Stimulated activated CD8-positive, alpha-beta memory T cell treated with anti-CD3 and anti-CD28 coated beads, Interleukin-4, amount 100 ng/mL, for 4 hours (primary cell): ENCODE measurements at places on chromosomes 11 and 22.

DNA sequence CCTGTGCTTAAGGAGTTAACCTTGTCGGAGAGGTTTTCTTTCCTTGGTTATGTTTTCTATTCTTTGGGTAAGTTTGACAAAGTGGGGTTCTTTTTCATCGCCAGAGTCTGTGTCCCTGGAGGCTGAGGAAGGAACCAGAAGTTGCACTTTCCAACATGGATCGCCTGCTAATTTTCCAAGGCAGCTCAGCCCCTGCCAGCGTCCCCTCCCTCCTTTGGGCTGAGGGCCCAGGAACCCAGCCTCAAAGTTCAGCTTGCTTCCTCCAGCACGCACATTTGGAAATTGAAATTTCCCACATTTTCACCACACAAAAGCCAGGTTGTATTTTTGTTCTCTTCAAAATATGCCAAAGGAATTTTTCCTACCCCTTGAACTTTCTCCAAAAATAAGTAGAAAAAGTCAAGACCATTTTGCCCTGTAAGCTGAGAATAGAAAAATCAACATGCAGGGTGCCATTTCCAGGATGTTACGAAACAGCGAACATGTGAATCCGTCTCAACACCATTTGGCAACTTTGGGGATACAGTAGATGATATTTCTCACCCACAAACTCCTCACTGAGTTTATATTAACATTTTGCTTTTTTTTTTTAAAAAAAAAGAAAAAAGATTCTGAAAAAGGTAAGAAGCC, 343.5 kb downstream of the TENM4 start:
- no peak for DNase-seq

- DNase-seq, result no peak
Measured at GRCh38 chr11:104836691-104837090, 61.6 kb downstream of the CASP12 start.

DNA sequence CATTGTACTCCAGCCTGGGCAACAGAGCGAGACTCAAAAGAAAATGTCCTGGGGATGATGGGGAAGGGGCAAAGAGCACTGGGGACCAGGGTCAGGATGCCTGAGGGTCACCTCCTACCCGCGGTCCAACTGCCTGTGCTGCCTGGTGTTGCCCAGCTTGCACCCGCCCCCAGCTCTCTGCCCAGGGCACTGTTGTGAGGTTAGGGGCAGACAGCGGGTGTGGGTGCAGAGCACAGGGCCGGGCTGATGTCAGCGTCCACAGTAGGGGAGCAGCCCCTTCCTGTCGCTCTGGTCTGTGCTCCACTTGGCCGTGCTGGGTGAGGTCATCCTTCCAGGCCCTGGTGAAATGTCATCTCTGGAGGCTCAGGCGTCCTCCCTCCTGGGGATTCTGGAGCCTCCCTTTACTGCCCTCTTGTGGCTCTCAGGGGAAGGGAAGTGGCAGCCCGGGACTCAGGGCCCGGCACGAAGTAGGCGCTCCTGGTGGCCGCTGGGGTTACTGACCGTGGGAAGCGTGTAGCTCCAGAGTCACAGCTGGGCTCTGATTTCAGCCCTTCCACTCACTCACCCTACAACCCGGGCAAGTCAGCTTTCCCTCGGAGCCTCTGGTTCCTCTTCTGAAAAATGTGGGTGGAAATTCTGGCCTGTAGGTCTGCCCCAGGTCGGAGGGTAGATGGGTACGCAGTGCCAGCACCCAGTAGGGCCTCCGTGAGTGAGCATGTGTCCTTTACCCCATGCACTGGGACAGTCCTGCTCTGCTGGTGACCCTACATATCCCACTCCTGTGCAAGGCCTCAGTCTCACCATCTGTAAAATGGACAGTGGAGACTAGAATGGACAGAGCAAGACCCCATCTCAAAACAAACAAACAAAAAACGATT, 17.3 kb upstream of the PRR5 start:
- DNase-seq, result peak; percentile 54

GRCh38 chr11:57597916-57598830, 688 bp downstream of the SERPING1 start:
- DNase-seq, result no peak

- DNase-seq, result no peak
Measured at GRCh38 chr11:129434641-129435498, 59.2 kb downstream of the BARX2 start.

GRCh38 chr11:105367129-105367528, 227.6 kb upstream of the CARD18 start:
- DNase-seq, result no peak

DNA sequence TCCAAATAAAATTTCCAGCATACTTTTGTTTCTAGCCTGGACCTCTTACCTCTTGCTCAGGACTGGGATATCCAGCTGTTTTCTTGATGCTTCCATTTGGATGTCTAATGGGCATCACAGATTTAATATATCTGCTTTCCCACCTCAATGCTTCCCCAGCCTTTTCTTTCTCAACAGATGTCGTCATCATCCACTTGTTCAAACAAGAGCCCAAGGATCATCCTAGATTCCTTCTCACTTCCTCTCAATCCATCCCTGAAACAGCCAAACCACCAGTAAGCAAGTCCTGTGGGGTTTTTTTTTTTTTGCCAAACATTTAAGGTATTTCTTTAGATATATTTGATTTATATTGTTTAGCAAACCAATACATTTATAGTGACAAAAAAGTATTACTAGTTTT, 12.5 kb downstream of the THY1 start:
- DNase-seq, result no peak

DNA sequence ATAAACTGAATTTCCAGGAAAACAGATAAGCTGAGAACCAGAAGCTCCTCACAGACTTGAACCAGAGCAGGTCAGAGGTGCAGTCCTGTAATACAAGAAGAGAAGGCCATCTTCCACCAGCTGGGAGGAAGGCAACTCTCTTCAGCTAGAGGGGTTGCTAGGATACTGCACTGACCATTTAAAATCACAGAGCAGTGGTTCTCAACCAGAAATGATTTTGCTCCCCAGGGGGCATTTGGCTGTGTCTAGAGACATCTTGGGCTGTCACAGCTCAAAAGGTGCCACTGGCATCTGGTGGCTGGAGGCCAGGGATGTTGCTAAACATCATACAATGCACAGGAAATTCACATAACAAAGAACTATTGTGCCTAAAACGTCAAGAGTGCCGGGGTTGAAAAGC, 17.2 kb downstream of the OPCML start:
- no peak for DNase-seq

DNA sequence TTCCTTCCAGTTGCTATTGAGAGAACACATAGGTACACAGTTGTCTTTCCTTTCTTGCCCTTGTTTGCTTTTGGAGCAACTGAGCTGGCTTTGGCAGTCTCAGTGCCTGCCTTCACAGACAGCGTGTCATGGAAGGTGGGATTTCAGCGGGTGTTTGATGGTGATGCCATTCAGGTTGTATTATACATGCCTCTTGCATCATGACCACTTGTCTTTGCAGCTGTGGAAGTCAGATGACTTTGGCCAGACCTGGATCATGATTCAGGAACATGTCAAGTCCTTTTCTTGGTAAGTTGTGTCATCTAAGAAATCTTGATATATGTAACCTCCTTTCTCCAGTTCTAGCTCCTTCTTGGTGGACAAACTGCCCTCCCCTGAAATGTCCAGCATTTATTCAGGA, 37.1 kb upstream of the SORL1-AS1 start:
- DNase-seq, result no peak

DNA sequence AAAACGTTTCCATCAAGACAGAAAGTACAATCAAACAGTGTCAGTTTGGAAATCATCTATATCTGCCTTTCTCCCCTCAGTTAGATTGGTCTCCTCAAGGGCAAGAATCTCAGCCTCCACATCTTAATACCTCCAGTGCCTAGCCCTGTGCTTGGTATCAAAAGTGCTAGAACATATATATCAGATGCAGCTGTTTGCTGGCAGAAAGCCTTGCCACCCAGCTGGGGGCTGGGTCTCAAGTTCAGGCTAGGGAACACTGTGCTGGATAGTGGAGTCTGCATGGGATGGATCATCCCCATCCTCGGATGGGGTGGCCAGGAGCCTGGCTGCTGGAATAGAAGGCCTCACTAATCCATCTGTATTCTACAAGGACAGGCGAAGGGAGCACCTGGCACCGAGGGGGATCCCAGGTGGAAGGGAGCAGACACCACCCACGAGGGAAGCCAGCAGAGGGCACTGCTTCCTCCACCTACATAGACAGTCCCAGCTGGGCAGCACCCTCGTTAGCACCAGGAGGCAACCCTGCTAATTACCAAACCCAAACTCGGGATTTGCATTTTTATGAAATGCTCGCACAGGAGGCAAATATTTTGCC, 602.2 kb downstream of the BUD13 start:
- no peak for DNase-seq

GRCh38 chr11:2995893-2996554, 3.9 kb upstream of the NAP1L4 start:
- no peak for DNase-seq

GRCh38 chr11:62832336-62833234, at the start of gene TEX54:
Gene TEX54 (minus strand): TSS chr11:62832841.
- no peak for DNase-seq

DNA sequence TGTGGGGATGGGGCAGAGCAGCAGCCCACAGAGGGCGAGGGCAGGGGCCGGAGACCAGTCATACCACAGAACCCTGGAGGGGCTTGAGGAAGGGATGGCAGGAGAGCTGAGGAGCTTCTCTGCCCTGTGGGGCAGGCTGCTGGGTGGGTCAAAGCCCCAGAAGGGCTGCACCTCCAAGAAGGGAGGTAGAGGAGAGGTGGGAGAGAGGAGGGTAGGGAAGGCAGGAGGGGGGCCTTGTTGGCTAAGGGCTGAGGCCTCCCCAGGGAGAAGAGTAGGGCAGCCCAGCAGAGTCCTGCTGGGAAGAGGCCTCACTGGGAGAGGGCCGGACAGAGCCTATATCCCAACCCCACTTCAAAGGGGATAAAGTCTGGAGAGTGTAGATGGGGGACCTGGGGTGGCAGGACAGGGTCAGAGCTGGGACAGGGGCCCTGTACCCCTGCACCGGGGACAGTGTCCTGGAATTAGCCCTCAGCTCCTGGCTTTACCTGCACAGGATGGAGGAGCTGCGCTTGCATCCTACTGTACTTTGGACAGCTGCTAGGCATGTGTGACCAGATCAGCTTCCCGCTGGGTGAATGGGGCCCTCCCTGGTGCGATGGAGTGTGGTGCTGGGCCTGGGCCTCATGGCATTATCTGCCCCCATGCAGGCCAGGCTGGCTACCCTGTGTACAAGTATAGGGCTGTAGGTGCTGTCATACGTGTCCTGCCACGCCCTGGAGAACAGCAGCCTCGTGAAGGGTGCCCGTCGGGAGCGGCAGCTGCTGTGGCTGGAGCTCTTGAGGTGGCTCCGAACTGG, 7.3 kb downstream of the DGCR6L start:
- DNase-seq, result no peak

GRCh38 chr22:43886231-43886630, 5.6 kb downstream of the PNPLA5 start:
- no peak for DNase-seq
